Spinal cord (tissue), 10 donors: ENCODE measurements at places on chromosomes 3 and 15.

- no peak for DNase-seq
Measured at GRCh38 chr15:51642696-51643095, 20.1 kb upstream of the DMXL2 start.

GRCh38 chr15:80996247-80996646 is 4.5 kb upstream of the TLNRD1 start:
- no peak for DNase-seq

DNA sequence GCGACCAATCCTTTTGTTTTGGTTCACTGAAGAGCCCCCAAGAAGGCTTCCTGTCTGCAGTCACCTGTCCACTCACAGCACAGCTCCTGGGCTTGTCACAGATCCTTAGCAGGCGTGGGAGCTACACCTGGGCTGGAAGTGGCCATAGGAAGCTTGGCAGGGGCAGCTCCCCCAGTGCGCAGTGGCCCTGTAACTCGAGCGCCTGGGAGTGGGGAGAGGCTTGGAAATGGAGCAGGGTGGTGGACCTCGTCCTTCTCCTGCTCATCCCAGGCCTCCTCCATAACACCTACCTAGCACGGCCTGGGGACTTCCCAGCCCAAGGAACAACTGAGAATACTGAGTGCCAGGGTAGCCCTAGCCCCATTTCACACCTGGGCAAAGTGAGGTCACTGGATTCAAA is 19.3 kb upstream of the TGM5 start:
- DNase-seq, result no peak

DNA sequence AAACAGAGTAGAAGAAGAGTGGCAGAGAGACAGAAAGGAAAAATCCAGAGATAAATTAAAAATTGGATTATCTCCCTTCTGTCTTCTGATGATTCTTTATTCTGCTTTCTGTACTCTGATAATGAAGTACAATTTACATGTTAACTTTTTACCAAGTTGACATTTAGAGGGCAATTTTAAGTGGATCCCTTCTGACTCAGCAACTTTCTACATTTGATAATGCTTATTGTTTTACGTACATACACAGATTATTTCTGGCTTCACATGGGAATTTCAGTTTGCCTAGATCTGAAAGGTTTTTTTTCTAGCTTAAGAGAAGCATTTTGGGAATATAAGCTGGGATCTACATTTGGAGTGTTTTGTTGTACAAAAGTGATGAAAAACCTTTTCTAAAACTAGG is 491.3 kb downstream of the OTOL1 start:
- no peak for DNase-seq

GRCh38 chr3:179098388-179099077 is 26.9 kb upstream of the ZMAT3 start:
- no peak for DNase-seq

DNA sequence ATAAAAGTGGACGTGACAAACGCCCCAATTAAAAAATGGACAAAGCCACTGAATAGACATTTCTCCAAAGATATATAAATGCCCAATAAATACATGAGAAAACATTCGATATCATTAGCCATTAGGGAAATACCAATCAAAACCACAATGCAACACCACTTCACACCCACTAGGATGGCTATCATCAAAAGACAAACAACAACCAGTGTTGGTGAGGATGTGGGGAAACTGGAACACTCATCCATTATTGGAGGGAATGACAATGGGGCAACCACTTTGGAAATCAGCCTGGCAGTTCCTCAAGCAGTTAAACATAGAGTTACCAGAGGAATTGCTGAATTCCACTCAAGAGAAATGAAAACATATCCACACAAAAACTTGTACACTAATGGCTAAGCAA is 32.4 kb upstream of the FGD5 start:
- DNase-seq, result no peak

DNA sequence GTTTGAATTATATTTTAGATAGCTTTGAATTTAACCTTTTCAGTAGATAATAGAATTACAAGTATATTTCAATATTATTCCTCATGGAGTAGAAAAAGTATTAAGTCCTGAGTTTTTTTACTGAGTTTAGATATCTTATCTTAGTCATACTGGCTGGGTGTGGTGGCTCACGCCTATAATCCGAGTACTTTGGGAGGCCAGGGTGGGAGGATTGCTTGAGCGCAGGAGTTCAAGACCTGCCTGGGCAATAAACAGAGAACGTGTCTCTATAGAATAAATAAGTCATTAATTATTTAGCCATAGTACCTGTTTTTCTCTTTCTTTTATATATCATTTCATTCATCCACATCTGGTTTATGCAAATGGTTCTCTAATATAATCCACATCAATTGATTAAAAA is 9.9 kb downstream of the RAP2B start:
- no peak for DNase-seq

DNA sequence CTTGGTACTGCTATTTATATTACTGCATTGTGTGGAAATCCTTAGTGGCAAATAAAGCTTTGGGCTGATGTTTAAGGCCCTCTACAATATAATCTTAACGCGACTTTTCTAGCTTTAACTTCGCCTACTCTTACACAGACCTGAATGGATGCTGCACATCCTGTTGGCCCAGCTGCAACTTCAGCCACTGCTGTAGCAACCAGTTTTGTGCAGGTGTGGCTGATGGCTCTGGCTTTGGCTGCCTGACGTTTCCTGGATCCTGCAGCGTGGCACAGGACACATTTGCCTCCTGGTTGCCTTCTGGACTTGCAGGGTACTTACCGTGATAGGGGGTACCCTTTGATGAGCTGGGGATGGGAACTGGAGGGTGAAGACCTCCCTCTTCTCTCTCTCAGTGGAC is 20.2 kb upstream of the ERICH6 start:
- no peak for DNase-seq
